Nephron progenitor cell (in vitro differentiated cells): ENCODE measurements at places on chromosomes 1 and 21.

GRCh38 chr1:91783423-91784170, 102.4 kb downstream of the TGFBR3 start:
- no peak for DNase-seq

DNA sequence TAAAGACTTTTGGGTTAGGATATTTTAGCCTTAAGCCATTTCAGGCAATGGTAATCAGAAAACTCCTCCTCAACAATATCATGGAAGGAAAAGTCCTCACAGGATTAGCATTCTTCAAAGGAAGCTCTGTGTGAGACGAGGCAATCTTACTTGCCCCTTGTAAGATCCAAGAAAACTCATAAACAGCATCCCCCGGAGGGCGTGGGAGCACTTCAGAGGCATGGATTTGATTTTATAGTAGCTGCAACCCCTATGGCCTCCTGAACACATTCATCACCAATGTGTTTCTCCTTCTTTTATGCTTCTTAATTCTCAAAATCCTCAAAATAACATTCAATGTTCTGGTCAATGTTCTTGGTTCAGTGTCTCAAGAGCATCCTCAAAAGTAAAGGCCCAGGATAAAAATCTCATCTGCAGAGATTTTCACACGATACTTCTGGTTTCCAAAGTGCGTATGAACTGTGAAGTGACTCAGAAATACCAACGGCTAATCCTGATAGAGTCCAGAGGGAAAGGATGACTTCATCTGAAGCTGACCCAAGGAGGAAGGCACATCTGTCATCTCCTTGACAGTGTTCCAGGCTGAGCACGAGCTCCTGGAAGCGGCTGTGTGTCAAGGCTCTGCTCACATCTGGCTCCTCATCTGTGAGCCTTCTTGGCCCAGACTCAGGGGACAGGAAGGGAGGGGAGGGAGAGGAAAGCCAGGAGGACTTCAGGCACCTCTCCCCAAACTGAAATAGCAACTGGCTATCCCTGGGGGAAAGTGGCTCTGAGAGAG, 49.3 kb upstream of the PSEN2 start:
- DNase-seq = no peak

DNA sequence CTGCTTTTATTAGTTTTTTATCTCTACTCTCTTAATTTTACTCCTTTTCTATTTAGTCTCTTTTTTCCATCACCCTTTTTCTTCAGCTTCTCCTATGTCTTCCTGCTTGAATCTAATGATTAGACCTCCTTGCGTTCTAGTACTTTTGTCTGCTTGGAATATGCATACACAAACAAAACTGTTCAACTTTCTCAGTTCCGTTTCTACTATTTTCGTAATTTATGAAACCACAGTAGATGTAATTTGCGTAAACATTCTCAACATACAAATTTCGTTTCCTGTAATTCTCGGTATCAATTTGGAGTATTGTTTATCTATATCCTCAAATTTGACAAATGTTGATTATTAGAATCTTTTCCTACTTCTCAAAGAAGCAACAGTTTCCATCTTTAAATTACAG, 772.5 kb downstream of the USP25 start:
- no peak for DNase-seq

DNA sequence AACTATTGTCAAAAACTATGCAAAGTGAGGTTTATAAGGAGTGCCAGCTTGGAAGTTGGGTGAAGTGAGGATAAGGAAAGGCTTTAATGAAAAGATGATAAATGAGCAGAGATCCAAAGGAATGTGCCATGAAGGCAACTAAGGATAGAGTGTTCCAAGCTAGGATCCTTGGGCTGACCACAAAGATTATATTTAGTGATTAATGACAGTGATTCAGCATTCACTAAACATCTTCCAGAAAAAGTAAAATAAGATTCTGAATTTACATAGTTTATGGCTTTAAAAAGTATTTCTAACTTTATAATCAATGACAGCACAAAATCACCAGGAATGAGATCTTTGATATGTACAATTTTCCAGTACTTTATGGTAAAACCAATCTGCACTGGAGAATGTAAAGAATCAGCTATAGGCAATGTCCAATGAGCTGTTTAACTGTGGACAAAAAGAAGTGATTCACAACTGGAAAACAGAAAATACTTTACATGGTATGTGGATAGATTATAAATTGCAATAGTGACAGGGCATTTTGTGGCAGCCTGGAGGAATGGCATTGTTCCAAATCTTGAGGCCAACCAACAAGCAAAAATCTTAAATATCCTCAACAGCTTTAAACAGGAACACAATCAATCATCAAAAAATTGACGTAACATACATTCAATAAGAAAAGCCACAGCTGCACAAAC, 91.2 kb upstream of the KCTD3 start:
- no peak for DNase-seq

DNA sequence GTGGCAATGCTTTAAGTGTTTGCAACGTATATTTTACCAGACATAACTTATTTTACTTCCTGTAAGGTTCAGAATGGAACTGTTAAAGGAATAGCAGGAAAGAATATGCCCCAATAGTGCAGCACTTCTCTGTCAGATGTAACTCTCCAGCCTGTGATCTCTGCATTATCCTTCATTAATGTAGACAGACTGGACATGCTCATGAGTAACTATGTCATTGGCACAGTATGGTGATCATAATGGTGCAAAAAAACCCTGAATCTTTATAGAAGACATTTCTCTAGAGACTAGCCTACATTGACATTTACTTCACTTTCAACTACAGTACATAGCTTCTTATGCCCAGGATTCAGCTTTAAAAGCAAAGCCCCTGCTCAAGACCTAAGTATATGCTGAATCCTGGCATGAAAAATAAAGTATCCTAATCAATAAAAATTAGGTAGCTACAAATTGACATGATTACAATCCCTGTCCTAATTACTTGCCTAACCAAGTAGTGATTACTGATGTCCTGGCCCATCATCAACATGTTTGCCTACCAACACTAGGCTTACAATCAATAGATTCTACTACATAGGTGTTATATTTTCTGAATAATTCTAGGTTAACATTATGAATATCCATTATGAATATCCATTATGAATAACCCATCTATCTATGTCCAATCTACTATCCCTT, 13.9 kb downstream of the COX20 start:
- no peak for DNase-seq
